ENCODE measurements at places on chromosomes 1 and 21.

GRCh38 chr21:33949516-33950430 is 34.2 kb upstream of the ATP5PO start:
- DNase-seq = no peak

DNA sequence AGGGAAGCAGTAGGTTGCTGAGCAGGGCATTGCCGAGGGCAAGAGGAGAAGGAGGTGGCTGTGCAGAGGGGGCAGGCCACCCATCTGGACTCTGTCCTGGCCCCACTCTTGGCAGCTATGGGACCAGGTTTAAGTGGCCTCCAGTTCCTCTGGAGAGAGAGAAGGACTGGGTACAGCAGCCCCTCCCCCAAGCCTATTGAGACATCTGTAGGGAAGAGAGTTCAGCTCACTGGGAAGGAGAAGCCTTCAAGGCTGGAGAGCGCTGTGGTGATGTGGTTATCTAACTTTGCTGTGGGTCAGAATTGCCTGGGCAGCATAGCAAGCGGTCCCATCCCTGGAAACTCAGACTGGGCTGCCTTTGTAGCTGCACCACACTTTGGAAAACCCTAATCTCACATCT is 93.9 kb downstream of the KCNJ15 start:
- DNase-seq = peak; percentile 50

- peak; percentile 98 for DNase-seq
Observed at GRCh38 chr1:172398970-172399755, 21.3 kb upstream of the C1orf105 start.

DNA sequence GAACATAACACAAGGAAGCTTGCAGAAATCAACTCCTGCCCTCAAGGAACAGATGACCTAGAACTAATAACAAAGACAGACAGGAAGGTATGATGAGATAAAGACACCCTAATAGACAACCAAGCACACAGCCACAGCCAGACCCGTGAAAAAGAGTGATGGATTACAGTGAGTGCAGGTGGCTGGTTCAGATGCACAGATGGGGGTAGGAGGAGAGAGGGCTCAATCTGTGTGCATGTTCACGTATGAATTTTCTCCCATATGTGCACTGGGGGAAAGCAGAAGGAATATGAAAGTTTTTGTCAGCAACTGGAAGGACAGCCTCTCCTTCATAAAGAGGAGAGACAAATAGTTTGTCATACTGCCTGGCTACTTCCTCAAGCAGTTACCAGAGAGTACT is 367.1 kb downstream of the PBX1 start:
- DNase-seq = no peak

GRCh38 chr1:25473653-25474225 is 43.0 kb downstream of the MACO1 start:
- DNase-seq = no peak

DNA sequence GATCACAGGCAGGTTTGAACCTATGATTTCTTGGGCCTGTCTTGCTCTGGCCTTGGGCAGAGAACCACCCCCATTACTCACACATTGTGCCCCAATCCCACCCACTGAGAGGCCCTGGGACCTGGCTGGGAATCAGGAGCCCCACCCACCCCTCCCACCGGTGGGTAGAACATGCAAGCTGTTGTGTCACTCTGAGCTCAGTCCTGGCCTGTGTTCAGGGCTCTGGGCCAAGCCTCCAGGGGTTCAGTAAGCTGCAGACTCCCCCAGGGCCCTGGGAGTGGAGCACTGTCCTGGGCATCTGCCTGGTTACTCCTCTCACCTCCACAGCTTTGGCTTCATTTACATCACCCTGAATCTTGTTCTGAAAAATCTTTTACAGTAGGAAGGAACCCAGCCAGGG is 270.5 kb downstream of the RRAGC start:
- DNase-seq = peak; percentile 28

- DNase-seq = no peak
Observed at GRCh38 chr1:6785318-6785727, at the start of gene CAMTA1. Gene CAMTA1, plus strand, starts transcription at chr1:6785454. Its CDS starts 77 bp downstream, at chr1:6785531.

GRCh38 chr21:42316891-42317290 is 1.7 kb upstream of the TFF3 start:
- DNase-seq = no peak

DNA sequence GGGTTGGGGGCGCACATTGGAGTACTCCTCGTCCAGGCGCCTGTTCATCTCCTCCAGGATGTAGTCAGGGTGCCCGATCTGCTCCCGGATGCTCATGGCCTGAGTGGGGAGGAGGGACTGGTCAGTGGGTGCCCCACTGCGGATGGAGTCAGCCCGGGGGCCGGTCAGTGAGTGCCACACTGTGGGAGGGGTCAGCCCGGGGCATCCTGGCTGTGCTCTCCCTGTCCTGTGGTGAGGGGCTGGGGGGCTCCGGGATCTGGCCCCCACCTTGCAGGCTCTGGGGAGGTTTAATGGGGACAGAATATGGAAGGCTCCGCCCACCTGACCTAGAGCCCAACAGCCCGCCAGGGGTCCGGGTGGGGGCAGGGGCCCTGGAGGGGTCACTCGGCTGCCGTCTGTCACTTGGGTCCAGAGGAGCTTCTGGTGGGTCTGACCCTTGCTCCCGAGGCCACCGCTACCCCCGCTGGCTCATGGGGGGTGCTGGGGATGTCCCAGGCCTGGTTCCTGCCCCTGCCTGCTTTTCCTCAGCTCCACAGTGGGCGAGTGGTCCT is 8.8 kb downstream of the PRXL2B start:
- no peak for DNase-seq
